Placental pericyte (primary cell): ENCODE measurements at places on chromosomes 3 and 15. TPM values are rescaled to one million over a fixed set of nuclear protein-coding genes. Genes with fewer than 3 reads are reported as not detected.

Gene AHSG
- total RNA-seq: not detected in 2 replicates

Gene PCSK6
- 1.1 and 41.6 TPM in 2 replicates for total RNA-seq

Gene AADACL2
- total RNA-seq: not detected in 2 replicates

Gene RETNLB
- not detected in 2 replicates for total RNA-seq

Gene ADCY5
- total RNA-seq: 0.44 TPM in 1 of 2 replicates, not detected in the other

Gene ISLR2
- total RNA-seq: under 0.01 and 0.72 TPM in 2 replicates
